A549 (cell line): ENCODE measurements at places on chromosomes 3 and 15. TPM values are rescaled to one million over a fixed set of nuclear protein-coding genes. Genes with fewer than 3 reads are reported as not detected.
A peak's percentile ranks its signal among the peaks of the same experiment; 100 is the strongest.

The SAXO2 gene
- 1.8 to 2.5 TPM (median 2.2 TPM) in 3 replicates for polyA plus RNA-seq

The SMC4 gene
- polyA plus RNA-seq, result 116 to 123 TPM (median 121 TPM) in 3 replicates

The CEP70 gene
- polyA plus RNA-seq, result 15.7 to 17.4 TPM (median 16.5 TPM) in 3 replicates

DNA sequence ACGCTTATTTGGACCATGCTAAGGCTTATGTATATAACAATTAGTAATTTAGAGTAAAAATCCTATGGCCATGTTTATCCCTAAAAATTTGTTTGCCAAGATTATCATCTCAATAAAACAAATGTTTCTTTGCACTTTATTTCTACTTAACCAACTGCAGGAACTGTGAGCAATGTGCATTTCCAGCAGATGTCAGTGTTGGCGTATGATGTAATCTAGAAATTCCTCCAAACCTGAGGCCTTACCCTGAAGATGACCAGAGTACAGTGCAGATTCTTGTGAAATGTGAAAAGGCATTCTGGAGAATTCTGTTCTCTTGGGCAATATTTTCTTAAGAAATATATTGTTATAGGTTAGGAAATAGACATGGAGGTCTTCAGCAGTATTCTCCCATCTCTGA, 205.9 kb downstream of the MBNL1 start:
- DNase-seq, result peak; percentile 71

DNA sequence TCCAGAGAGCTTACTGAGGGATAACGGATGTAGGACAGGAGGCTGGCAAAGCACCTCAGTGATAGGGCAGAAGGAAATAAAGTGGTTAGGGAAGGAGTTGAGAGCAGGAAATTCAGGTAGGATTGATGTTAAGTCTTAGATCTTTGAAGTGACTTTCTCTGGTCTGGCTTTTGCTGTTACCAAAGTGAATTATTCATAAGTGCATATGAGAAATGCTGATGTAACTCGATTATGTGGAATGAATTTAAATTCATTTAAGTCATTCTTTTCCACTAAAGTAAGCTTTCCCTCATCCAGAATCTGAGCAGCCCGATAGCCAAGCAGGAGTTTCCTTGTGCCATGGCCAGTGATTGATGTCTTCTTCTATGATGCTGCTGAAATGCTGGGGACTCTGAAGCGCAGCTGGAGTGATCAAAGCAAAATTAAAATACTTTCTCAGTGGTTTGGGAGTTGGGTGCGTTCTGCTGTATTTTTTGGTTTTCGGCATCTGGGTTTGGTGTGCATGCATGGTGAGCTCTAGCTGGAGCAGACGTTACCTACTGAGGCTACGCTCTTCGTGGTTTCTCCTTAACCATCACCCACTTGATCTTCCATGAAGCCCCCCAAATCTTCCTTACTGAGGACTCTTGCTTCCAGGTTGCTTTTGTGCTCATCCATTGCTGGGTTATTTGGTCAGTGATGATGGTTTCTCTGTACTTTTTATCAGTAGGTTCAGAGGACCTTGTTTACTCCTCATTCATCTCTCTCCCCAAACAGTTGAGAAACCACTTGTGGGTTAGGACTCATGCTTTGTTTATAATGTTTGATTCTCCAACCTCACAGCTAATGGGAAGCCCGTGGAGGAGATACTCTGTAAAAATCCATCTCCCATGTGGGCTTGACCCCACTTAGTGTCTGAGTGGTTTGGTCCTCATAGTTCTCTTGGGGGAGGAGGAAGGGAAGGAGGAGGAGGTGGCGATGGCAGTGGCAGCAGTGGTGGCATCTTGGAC, 72.5 kb downstream of the IGF1R start:
- no peak for DNase-seq

The XCR1 gene
- not detected in 3 replicates for polyA plus RNA-seq

The CHRNA7 gene
- polyA plus RNA-seq, result 1.3 to 1.5 TPM (median 1.3 TPM) in 3 replicates

The ZPLD1 gene
- polyA plus RNA-seq, result 0.05 TPM in 1 of 3 replicates, not detected in the others

The NSMCE3 gene
- 9.1 to 9.9 TPM (median 9.5 TPM) in 3 replicates for polyA plus RNA-seq

- DNase-seq, result no peak
These were observed 24.6 kb upstream of the NFKBIZ start for GRCh38 chr3:101824702-101825101.

The TF gene
- polyA plus RNA-seq, result 0.45 to 2.0 TPM (median 0.53 TPM) in 3 replicates

The ATP13A4 gene
- polyA plus RNA-seq, result 0.05 to 0.09 TPM in 2 of 3 replicates, not detected in the other

The BRK1 gene
- polyA plus RNA-seq, result 184 to 200 TPM (median 191 TPM) in 3 replicates

- peak; percentile 14 for DNase-seq
These were observed 9.9 kb downstream of the KY start for GRCh38 chr3:134640872-134641470.

GRCh38 chr3:31227131-31227562, 305.6 kb upstream of the STT3B start:
- no peak for DNase-seq

GRCh38 chr3:123469323-123469995, 20.6 kb upstream of the ADCY5 start:
- no peak for DNase-seq

The INSYN1 gene
- 0.84 to 1.9 TPM (median 1.1 TPM) in 3 replicates for polyA plus RNA-seq

DNA sequence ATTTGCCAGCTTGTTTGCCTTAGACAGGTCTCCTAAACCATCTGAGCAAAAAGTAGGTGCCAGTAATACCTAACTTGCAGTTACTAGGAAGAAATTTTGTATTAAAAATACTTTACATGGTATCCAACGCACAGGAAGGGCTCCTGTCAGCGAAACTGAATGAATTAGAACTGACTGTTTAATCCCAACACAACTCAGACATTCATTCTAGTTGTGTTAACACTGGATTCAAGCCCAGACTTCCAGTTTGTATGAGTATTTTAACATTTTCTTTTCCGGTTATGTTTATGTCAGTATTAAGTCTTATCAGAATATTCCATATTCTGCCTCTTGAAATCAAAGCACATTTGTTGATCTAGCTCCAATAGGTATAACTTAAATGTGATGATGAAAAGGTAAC, 82.0 kb upstream of the SOX2 start:
- DNase-seq, result no peak

The THAP10 gene
- polyA plus RNA-seq, result 5.4 to 6.8 TPM (median 6.1 TPM) in 3 replicates

DNA sequence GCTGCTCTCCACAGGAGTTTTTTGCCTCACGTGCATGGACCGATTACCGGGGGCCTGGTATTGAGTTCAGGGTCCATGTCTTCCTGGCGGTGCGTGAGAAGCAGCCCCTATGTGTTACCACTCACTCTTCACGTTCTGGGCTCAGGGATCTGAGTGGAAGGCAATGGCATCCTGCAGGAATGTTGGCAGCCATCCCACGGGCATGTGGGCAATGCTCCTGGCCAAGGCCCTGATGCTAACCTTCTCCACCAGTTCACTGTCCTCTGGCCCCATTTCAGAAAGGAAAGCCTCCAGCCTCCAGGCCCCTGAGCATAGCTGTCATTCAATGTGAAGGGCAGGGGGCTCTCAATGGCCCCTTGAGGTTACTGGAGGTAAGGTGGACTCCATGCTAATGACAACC, 43.0 kb upstream of the KY start:
- no peak for DNase-seq

DNA sequence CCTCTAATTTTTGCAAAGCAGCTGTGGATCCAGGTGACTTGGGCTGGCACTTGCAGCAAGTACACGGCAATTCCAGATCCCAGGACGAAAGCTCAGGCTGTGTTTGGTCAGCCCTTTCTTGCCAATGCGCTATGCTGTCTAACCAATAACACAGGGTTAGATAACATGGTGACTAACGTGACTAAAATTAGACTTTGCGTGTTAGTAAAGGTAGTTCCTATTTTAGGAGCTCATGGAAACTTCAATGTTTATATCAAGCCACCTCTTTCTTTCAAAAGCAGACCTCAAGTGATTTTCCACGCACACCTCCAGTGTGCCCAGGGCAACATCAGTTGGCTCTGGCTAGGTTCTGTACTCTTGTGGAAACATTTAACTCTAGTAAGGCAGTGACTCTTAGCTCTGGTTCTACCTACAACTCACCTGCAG, 32.5 kb downstream of the CDCP1 start:
- no peak for DNase-seq

The PLCL2 gene
- 2.1 to 2.5 TPM (median 2.1 TPM) in 3 replicates for polyA plus RNA-seq

The ZNF106 gene
- 7.7 to 8.4 TPM (median 7.8 TPM) in 3 replicates for polyA plus RNA-seq

DNA sequence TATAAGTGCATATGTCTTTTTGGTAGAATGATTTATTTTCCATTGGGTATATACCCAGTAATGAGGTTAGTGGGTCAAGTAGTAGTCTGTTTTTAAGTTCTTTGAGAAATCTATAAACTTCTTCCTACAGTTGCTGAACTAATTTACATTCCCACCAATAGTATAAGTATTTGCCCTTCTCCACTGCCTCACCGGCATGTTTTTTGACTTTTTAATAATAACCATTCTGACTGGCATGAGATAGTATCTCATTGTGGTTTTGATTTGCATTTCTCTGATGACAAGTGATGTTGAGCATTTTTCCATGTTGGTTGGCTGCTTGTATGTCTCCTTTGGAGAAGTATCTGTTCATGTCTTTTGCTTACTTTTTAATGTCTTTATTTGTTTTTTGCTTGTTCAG, 94.1 kb upstream of the TP63 start:
- DNase-seq, result no peak

DNA sequence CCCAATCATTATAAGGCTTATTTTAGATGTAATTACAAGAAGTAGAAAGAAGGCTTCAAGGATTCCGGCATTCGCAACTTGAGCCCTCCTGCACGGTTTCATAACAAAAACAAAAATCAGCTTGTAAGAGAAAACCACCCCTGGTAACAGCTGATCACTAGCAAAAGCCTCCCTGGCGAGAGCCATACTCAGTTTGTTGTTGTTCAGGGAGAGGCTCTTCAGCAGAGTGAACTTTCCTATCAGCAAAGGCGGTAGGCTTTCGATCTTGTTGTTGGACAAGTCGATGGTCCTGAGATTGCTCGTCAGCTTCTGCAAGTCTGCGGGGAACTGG, 710 bp downstream of the LRRC57 start:
- no peak for DNase-seq

DNA sequence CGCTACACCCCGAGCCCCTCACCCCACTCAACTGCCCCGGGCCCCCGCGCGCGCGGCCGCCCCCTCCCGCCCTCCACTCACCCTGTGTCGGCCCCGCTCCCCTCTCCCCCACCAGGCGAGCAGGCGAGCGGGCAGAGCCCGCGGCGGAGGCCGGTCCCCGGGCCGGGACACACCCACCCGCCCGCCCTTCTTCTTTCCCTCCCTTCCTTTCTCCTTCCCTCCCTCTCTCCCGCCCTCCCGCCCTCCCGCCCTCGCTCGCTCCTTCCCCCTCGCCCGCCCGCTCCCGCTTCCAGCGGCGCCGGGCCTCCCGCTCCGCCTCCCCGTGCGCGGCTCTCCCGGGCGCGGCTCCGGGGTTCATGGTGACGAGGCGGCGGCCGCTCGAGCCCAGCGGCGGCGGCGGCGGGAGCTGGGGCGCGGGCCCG, at the start of gene CTDSPL:
CTDSPL (plus strand) TSS at position 261 of the 422 bp plus-strand sequence. CDS start 320 bp downstream, outside the sequence.
- peak; percentile 31 for DNase-seq

The KAT2B gene
- polyA plus RNA-seq, result 7.1 to 7.4 TPM (median 7.2 TPM) in 3 replicates

DNA sequence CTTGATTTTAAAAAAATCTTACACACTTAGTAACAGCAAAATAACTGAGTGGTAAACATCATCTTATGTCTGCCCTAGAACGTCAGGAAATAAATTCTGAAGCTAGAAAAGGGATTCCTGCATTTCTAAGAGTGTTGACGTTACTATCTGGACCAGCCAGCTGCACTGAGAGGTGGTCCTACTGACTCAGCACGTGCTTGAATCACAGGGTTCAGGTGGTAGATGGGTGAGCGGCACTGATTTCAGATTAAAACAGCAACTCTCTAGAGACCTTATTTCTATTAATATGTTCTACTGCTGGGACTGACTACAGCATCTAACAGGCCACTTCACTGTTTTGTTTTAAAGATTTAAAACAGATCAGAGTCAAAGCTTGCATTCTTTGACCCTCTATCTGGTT, 377.2 kb downstream of the GABRB3 start:
- DNase-seq, result no peak

GRCh38 chr15:63986751-63987341, 59.4 kb downstream of the DAPK2 start:
- no peak for DNase-seq

DNA sequence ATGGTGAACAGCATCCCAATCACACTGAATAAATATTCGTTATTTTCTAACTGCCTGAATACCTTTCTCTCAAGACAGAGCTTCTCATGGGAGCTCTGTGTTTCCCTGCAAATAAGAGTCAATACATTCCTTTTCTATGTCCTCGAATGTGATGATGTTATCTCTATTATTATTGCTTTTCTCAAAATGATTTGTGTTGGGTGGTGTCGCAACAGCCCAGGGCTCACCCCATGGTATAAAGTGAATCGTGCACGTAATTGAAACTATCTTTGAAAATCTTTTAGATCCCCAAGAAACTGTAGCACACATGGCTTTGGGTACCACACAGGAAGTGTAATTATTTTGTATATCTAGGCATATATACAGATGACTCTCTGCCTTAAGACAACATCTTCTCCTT, 190.6 kb upstream of the LRTM1 start:
- DNase-seq, result no peak

DNA sequence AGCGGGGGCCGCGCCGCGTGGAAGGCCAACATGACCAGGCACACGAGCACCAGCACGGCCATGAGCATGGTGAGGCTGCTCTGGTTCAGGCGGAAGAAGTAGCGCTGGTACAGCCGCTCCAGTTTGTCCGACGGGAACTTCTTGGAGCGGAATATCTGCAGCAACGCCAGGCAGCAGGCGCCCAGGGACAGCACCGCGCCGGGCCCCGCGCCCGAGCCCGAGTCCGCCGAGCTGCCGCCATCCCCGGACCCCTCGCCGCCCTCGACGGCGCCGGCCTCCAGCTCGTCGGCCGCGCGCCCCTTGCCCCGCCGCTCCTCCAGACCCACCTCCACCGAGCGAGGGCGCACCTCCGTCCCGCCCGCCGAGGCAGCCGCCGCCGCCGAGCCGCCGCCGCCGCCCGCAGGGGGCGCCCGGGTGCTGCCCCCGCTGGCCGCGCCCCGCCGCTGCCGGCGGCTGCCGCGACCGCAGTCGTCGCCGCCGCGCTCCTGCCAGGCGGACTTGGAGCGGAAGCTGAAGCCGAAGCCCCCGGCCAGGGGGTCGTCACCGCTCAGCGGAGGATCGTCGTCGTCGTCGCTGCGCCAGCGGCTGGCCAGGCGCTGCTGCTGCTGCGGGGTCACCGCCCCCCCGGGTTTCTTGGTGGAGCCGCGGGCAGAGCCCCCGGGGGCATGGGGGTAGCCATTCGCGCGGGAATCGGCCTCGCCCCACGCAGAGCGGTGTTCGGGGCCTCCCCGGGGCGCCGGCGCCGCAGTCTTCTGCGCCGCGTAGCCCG, 957 bp downstream of the ADCY5 start:
- no peak for DNase-seq

- no peak for DNase-seq
These were observed 34.4 kb upstream of the LCTL start for GRCh38 chr15:66600240-66600627.

GRCh38 chr3:143536817-143537535, 311.3 kb downstream of the SLC9A9 start:
- DNase-seq, result no peak

The SLC4A7 gene
- 33.6 to 38.1 TPM (median 35.1 TPM) in 3 replicates for polyA plus RNA-seq

DNA sequence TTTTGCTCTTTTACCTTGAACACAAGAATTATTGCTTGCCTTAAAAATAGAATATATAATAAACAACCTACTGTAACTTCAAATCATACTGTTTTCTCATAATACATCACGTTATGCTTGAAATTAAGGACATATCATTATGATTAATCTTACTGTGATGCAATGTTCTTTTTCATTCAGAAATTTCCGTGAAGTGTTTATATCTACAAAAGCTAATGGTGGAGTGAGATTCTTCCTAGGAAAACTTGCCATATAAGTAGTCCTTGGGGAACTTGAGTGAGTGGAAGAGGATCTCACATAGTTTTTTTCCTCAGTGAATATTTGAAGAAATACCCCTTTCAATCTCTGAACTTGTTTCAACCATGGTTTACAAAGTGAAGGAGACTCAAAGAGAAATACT, 498.7 kb upstream of the CBLB start:
- no peak for DNase-seq
